ENCODE measurements at places on chromosomes 3 and 15.
A peak's percentile ranks its signal among the peaks of the same experiment; 100 is the strongest.

GRCh38 chr3:64760258-64760657 is 72.5 kb upstream of the ADAMTS9 start:
- DNase-seq = no peak

GRCh38 chr15:85276508-85276907 is 103.9 kb upstream of the AKAP13 start:
- no peak for DNase-seq

DNA sequence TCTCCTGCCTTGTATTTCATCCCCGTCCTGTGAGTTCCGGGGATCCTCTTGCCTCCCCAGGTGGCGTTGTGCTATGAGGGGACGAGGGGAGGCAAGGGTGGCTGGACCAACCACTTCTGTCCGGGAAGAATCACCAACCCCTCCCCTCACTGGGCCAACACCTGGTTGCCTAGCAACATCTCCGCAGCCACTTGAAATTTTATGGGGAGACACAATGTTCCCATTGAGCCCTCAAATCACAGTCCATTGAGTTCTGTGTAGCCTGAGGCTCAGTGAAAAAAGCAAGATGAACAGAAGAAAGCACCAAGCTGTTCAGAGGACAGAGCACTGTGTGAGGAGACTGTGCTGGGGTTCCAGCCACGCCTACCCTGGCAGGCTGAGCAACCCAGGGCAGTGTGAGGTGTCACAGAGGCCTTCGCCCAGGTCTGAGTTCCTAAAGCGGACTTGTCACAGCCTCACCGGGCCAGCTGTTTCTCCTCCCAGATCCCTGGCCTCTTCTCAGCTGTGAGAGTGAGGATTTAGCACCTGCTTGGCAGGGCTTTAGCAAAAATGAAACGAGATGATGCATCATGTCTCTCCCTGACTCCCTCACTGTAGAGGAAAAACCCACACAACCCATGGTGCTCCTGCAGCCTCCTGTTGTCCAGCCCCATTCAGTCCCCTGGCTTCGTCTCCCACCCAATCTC is 76.8 kb downstream of the ATP2B2 start:
- no peak for DNase-seq

- no peak for DNase-seq
Observed at GRCh38 chr15:51299187-51300015, 39.0 kb downstream of the CYP19A1 start.

- no peak for DNase-seq
Observed at GRCh38 chr3:10775259-10775658, 40.8 kb upstream of the SLC6A11 start.

DNA sequence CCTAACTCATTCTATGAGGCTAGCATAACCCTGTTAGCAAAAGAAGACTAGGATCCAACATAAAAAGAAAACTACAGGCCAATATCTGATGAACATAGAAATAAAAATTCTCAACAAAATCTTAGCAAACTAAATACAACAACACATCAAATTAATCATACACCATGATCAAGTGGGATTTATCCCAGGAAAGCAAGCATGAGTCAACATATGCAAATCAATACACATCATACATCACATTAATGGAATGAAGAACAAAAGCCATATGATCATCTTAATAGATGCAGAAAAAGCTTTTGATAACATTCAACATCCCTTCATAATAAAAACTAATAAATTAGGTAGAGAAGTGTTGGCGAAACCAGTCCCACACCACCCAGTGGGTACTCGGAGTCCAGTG is 136.1 kb upstream of the MME start:
- DNase-seq = no peak

DNA sequence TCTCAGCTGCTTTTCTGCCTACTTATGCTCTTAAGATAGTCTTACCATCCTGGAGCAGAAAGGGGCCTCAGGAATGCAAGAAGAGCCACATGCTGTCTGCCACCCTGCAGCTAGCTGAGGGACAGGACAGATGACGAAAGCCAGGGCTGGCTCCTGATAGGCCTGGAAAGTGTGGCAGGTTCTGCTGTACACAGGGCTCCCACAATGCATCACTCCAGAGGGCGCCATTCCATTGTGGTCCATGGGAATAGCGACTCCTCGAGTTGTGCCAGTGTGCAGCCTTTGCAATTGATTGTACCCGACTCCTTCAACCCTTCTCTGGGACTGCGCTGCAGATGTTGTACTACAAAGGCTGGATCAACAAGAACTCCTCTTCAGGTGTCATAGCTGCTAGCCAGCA is 11.2 kb downstream of the ACAN start:
- no peak for DNase-seq

GRCh38 chr3:183038221-183038620 is 57.9 kb upstream of the DCUN1D1 start:
- DNase-seq = no peak

DNA sequence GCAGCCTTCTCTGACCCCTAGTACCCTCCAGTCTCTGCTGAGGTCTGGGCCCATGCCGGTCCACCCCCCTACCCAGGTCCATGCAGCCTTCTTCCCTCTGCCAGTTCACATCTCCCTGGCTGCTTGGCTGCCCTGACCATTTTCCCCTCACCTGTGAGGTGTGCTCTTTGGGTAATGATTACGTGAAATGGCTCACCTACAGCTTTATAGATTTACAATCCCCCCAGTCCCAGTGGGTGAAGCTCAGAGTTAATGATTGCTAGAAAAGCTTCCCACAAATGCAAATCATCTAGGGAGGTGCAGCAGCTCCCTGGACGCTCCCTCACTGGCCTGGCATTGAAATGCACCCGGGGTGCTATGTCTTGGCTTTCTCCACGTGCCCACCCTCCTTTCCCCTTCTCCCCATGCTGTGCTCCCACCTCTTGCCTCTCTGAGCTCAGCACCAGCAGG is 18.7 kb downstream of the PAQR5 start:
- DNase-seq = no peak

DNA sequence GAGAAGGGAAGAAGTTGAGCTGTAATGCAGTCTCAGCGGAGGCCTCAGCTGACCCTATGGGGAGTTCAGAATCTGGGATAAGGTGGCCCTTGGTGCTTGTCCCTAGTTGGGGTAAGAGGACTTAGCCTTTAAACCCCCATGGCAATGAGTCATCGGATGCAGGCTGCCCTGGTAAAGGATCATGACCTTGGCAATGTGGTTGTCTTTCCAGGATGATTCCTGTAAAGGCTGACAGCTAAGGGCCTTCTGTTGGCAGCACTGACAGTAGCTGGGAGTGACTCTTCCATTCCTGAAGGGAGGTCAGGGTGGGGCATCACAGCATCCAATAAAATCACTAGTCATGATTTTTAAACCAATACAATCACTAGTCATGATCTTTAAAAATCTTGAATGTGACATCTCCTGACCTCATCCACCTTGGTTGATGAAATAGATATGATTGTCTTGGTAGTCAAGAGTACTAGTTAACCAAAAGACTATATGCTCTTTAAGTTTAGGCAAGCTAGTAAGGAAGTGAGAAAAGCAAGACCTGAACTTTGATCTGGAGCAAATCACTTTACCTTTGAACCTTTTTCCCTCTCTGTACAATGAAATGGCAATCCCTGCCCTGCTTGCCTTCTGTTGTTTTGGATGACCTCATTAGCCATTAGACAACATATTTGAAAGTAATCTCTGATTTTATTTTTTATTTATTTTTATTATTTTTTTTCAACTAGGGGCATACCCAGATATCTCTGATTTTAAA is 71.3 kb upstream of the CACNA1D start:
- DNase-seq = no peak

DNA sequence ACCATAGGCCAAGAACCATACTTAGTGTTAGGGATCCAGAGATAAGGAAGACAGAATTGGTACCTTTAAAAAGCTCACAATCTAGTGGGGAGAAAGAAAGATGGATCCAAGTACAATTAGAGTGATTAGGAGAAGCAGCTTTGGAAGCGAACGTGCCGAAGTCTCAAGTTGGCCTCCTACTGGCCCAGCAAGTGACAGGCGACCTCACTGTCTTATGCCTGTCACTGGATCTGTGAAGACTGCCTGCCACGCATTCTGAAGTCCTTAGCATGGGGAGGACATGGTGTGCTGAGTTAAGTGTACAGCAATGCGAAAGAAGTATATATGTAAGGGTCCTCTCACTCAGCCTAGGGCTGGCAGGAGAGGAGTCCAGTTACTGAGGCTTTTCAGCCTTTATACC is 141.0 kb downstream of the GABRB3 start:
- DNase-seq = no peak

DNA sequence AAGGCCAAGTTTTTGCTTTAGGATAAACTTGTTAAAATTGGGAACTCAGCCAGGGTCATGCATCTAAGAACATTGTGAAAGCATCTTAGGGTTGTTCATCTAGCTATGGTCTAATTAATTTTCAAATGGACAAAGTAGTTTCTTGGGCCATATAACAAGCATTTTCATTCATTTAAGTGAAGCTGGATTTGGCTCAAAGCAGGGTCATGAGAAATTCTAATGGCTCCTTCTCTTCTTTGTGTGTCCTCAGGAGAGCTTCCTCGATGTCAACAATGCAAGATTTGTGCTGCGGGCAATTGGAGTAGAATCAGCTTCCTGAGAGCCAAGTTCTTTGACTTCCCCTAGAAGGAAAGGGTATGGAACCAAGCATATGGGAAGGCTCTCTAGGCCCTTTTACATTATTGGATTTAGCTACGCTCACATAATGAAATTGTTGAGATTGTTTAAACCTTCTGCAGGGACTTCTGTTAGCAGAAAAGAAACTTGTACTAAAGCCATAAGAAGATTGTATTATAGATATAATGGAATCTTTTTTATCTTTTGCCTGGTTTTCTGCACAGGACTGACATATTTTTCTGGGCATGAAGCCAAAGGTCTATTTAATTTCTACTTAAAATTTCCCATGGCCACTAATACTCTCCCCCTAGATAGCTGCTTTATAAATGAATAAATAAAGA is 1.8 kb upstream of the SAMMSON start:
- no peak for DNase-seq

- DNase-seq = no peak
Observed at GRCh38 chr3:66228707-66229106, 7.9 kb downstream of the SLC25A26 start.

DNA sequence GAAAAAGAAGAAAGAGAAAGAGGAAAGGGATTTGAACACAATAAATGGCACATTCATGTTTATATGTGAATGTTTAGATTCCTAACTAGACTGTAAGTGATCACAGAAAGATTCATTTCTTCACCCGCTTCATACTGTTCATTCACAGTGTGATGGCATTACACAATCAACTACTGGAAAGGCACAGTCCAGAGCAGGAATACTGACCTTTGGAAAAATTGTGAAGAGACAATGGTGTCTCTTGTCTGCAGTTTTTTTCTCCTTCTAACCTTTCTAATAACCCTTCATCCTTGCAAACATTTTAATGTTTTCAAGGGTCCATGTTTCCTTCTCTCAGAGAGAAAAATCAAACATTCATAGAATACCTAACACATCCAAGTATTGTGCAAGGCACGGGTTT is 180.9 kb upstream of the SOX14 start:
- DNase-seq = no peak

DNA sequence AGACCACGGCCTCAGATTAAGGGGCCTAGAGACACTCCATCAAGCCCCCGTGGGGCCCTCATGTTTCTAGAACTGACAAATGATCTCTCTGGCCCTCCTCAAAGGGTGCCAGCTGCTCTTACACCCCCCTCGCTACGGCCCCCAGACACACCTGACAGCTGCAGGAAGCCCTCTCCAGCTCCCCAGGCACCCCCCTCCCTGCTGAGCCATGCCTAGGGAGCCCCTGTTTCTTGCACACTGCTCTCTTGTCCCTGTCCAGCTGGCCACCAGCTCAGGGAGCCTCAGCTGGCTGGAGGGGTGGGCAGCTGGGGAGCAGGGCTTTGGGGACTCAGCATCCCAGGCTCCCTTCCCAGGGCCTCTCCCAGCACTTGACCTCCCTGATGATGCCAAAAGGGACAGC is 14.8 kb downstream of the TNK2 start:
- DNase-seq = no peak

- no peak for DNase-seq
Observed at GRCh38 chr3:32992310-32992686, 40.9 kb downstream of the CCR4 start.

- DNase-seq = peak; percentile 40
Observed at GRCh38 chr15:64333986-64334929, 21.7 kb downstream of the CSNK1G1 start.

GRCh38 chr3:72888546-72889309 is 882 bp downstream of the GXYLT2 start:
- DNase-seq = no peak

Data from stimulated activated CD4-positive, alpha-beta T cell treated with anti-CD3 and anti-CD28 coated beads, Interleukin-15, amount 100 ng/mL, for 24 hours (primary cell).